RPMI8226 (cell line): ENCODE measurements at places on chromosomes 7 and 10.
A peak's percentile ranks its signal among the peaks of the same experiment; 100 is the strongest.

DNA sequence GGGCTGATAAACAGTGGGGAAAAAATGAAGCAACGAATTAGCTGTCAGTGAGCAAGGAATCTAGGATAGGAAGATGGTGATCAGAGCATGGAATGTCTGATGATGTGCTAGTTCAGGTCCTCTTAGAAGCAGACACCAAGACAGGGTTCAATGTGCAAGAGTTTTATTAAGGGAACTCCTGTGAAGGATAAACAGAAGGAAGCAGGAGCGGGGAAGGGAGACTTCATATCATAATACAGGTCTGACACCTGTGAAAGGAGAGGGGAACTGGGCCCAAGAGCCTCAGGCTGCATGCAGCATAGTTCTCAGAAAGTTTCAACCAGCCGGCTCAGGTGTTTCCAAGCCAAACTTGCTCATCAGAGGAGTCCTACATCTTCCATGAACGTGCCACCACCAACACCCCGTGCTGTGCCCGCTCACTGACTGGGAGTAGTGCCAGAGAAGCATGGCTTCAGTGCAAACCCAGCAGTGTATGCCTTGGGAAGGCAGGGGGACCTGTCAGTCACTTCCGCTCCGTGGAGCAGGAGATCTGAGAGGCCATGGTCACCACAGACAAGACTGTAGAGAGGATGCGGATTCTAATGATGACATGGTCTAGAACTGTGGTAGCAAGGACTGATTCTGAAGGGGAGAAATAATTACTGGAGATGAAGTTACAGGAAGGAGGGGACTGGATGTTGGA lies 45.8 kb downstream of the ZNF800 start:
- DNase-seq: no peak

GRCh38 chr10:17256627-17257026 lies 28.6 kb downstream of the VIM start:
- no peak for DNase-seq

- DNase-seq: peak; percentile 77
These were observed 110.1 kb downstream of the TPST1 start for GRCh38 chr7:66315192-66315591.

GRCh38 chr10:4127518-4128315 lies 342.7 kb upstream of the KLF6 start:
- peak; percentile 44 for DNase-seq

- no peak for DNase-seq
These were observed at the start of gene BBIP1 for GRCh38 chr10:110918643-110919348. Gene BBIP1 (minus strand): TSS chr10:110919180. CDS start chr10:110918157, 1,023 bp downstream.

GRCh38 chr10:93186653-93187052 lies 113.0 kb downstream of the CYP26A1 start:
- DNase-seq: no peak

DNA sequence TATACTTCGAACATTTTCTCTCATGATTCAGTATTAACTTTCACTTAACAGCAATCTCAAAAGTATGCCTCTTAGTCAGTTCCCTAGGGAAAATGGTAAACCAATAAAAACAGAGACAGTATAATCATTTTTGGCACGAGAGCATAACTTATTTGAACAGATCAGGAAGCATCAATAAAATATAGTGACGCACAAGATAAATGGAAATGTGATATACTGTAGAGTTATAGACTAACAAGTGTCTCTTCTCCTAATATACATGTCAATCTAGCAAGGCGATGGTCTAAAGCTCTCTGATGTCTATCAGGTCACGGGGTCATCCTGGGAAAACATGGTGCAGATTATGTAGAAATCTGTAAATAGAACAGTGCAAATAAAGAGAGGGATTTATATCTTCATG lies 131.6 kb downstream of the HGF start:
- no peak for DNase-seq

DNA sequence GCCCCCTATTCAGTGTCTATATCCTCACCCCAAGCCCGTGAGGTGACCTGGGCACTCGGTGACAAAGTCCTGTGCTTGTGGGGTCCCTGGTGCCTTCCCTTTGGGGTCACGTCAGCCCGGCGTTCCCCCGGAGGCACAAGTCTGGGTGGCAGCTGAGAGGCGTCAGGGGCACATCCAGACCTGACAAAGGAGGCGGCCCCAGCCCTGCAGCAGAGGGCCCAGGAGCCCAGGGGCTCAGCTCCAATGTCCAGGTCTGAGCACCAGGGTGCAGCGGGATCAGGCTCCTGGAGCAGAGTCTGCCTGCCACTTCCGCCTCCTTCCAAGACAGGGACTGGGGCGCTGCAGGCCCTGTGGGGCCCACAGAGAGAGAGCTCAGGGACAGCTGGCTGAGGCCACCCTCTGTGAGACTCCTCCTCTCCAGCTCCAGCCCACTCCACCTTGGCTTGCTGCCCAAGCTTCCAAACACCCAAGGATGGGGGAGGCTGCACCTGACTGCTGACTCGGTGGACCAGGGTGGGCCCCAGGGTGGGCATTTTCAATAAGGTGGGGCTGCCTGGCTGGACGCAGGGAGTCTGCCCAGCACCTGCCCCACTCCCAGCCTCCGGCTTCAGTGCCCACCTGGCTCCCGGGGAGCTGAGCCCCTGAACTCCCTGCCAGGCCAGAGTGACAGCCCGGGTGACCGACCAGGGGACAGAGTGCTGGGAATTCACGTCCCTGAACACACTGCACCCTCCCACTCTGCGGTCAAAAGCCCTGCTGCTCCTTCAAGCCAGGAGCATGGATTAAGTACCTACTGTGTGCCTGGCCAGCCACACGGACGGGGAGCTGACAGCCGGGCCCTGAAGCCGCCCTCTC lies 1.0 kb upstream of the KNDC1 start:
- peak; percentile 42 for DNase-seq

- peak; percentile 21 for DNase-seq
These were observed 7.6 kb upstream of the ZNF503 start for GRCh38 chr10:75408911-75409885.

- DNase-seq: no peak
These were observed 540.5 kb upstream of the FZD8 start for GRCh38 chr10:36182606-36183005.

DNA sequence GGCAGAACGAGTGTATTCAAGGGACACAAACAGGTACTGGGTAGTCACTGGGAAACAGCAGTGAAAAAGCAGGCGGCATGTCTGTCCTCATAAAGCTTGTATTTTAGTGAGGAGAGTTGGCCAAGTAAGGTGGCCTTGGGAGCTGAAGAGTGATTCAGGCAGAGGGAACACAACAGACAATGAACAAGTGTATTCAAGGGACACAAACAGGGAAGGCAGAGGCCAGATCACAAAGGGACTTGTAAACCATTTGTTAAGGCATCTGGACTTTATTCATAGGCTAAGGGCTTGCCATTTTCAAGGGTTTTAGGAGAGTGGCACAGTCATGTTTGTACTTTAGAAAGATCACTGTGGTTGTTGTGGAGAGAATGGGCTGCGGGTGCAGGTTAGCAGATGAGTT lies 49.0 kb downstream of the LRMDA start:
- DNase-seq: no peak

GRCh38 chr7:821688-822087 lies 10.6 kb upstream of the SUN1 start:
- no peak for DNase-seq

- no peak for DNase-seq
These were observed 33.5 kb downstream of the SLC37A3 start for GRCh38 chr7:140364819-140365218.
